ENCODE measurements at places on chromosomes 5 and 9.

- DNase-seq: no peak
Observed at GRCh38 chr5:78587081-78587774, 61.3 kb downstream of the LHFPL2 start.

DNA sequence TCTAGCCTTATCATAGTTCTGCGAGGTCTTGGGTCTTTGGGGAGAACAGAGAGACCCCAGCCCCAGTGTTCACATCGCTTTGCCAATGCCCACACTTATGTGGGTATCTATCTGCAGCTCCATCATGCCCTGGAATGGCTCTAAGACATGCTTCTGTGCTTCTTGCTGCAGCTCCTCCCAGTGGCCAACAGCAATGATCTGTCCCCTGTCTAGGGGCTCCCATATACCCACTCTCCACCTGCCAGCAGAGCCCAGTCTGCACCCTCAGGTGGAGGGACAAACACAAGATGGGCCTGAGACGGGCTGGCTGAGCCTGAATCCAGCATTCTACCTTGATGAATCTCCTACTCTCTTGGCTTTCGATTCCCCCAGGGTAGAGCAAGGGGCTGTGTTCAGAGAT is 14.6 kb upstream of the DAP start:
- no peak for DNase-seq

DNA sequence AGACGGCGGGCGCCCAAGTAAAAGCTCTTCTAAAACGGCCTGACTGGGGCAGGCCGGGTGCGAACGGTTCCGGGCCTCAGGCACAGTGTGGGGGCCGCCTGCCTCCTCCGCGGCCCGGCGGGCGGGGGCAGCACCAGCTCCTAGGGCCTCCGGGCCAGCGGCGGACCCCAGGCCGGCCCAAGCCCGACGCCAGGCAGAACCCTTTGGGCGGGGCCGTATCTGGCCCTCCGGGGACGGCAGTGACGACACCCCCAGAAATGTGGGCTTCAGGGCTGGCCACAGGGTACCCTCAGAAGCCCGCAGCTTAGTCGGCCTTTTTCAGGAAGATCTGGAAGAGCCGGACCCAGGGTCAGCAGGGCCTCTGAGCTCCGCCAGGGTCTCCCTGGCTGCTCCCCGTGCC is 4.0 kb downstream of the LTC4S start:
- DNase-seq: no peak

DNA sequence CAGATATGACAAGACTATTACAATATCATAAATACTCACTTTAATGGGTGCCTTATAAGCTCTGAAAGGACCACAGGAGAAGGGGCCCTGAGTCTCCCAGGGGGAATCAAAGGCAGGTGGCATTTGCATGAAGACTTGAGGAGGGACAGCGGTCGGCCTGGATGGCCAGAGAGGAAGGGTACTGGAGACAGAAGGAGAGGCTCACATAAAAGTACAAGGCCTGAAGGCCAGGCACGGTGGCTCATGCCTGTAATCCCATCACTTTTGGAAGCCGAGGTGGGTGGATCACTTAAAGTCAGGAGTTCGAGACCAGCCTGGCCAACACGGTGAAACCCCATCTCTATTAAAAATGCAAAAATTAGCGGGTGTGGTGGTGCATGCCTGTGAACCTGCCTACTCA is 29.1 kb upstream of the LMX1B start:
- DNase-seq: no peak

GRCh38 chr9:1337169-1337568 is 287.0 kb downstream of the DMRT2 start:
- no peak for DNase-seq

- DNase-seq: no peak
Observed at GRCh38 chr5:40150896-40151295, 528.8 kb upstream of the PTGER4 start.

GRCh38 chr5:89232139-89232603 is 349.2 kb upstream of the MEF2C start:
- no peak for DNase-seq

- DNase-seq: no peak
Observed at GRCh38 chr5:172586125-172587060, 54.7 kb upstream of the NEURL1B start.

DNA sequence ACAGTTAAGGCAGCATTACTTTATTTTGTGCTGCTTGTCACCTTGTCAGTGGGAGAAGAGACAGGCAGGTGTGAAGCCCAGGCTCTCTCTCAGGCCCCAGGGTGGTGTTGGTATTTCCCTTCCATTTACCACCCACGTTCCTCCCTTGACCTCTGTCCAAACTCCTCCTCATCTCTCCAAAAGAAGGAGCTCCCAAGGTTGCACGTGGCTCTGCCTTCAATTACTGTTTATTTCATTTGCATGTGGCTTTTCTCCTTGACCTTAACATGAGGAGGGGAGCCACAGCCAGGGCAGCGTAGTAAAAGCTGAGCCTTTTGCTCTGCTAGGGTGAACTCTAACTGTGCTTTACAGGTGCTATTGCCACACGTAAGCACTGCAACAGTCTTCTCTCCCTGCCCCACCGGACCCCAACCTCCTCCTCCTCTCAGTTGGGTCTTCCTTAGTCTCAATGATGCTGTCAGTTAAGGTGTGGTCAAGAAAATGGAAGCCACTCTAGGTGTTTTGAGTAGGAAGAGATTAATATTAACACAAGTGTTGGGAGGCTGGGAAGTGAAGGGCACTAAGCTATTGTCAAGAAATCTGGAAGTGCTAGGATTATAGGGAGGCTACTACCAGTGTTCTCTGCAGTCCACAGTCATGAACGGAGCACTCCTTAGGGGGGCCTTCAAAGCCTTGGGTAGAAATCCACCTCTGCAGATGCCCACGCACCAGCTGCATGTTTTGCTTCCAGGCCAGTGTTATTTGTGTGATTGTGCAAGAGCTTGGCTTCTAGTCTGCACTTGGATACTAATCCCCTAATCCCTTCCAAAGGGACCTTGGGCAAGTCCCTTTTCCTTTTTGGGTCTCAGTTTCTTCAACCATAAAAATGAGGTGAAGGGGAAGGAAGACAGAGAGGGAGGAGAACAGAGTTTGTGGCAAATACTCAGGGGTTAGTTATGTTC is 3.9 kb upstream of the ALDH1B1 start:
- DNase-seq: no peak

DNA sequence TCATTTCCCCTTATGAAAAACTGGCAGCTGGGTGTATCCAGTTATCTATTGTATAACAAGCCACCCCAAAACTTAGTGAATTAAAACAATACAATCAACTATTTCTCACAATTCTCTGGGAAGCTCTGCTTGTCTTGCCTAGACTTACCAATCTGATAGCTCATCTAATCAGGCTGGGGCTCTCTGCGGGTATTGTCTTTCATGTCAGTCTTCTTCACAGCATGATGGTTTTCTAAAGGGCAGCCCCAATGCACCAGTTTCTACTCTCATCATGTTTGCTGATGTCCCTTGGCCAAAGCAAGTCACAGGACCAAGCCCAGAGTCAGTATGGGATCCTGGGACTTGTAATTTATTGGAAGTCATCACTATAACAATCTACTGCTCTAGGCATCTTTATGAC is 433.5 kb downstream of the KIAA0825 start:
- DNase-seq: no peak

- DNase-seq: no peak
Observed at GRCh38 chr9:80020530-80020929, 448.8 kb downstream of the TLE4 start.

DNA sequence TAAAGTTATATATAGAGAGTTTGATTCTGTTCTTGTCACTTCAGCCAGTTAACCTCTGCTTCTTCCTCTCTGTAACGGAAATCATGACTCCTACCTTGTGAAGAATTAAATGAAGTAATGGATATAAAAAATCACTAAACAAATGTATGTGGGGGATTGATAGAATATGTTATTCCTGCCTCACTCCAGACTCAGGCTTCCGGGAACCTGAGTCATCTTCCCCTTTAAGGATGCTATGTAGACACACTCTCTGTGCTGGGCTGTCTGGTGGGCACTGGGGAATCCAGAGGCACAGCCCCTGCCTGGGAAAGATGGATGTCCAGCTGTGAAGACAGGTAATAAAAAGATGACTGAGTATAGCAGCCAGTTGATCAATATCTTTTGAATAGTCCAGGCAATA is 77.4 kb downstream of the ZNF618 start:
- DNase-seq: no peak

DNA sequence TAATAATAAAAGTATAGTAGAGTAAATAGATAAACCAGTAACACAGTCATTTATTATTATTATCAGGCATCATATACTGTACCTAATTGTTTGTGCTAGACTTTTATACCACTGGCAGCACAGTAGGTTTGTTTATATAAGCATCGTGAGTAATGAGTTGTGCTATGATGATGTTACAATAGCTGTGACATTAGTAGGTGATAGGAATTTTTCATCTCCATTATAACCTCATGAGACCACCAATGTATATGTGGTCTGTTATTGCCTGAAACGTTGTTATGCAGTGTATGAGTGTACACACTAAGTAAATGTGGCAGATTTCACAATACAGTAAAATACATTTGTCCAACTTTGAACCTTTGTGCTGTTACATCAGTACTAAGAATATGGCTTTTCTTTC is 72.7 kb upstream of the SPATA31D4 start:
- DNase-seq: no peak

DNA sequence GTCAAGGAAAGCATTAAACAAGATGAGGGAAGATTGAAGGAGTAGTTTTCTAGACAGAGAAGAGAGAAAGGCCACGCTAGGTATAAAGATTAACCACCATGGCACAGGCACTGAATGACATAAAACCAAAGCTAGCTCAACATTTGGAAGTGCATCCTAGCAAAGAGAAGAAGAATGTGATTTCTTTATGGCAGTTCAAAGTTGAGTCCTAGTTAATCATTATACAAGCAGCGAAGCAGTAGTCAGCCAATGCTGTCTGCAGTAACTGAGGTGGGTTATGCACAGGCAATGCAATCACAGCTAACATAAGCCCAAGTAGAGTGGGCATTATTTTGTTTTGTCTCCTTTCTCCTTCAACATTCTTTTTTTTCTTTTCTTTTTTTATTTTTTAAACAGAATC is 24.0 kb upstream of the ANKRD31 start:
- DNase-seq: no peak
